A549 treated with Hydrocortisone at 1 μM for 4 hours (cell line): ENCODE measurements at places on chromosomes 3 and 15. TPM values are rescaled to one million over a fixed set of nuclear protein-coding genes. Genes with fewer than 3 reads are reported as not detected.

AMOTL2 gene
- total RNA-seq, result 48.8 to 54.2 TPM (median 50.3 TPM) in 5 replicates

SEMA3G gene
- total RNA-seq, result 0.03 to 0.16 TPM (median 0.06 TPM) in 5 replicates

EPHA6 gene
- 0.08 to 0.14 TPM (median 0.13 TPM) in 5 replicates for total RNA-seq

NISCH gene
- total RNA-seq, result 11.4 to 14.9 TPM (median 12.8 TPM) in 5 replicates

CCR1 gene
- total RNA-seq, result not detected in 5 replicates

GABRR3 gene
- not detected in 5 replicates for total RNA-seq

ACTC1 gene
- 0.16 to 0.26 TPM (median 0.25 TPM) in 4 of 5 replicates, not detected in the other for total RNA-seq

SLC35G2 gene
- 23.6 to 29.0 TPM (median 28.0 TPM) in 5 replicates for total RNA-seq

SMCO1 gene
- total RNA-seq, result not detected in 5 replicates

BCL6 gene
- 10.6 to 15.2 TPM (median 14.0 TPM) in 5 replicates for total RNA-seq

MAGEL2 gene
- not detected in 5 replicates for total RNA-seq

OSBPL10 gene
- total RNA-seq, result 17.0 to 24.1 TPM (median 20.0 TPM) in 5 replicates

RCCD1 gene
- total RNA-seq, result 32.2 to 56.5 TPM (median 37.6 TPM) in 5 replicates

MUC13 gene
- 7.0 to 8.5 TPM (median 8.1 TPM) in 5 replicates for total RNA-seq

KNG1 gene
- 0.06 TPM in 1 of 5 replicates, not detected in the others for total RNA-seq
